Activated CD4-positive, alpha-beta T cell treated with anti-CD3 and anti-CD28 coated beads, Interleukin-2, amount 50 U/mL, for 24 hours (primary cell): ENCODE measurements at places on chromosomes 3 and 15.

- DNase-seq = no peak
These were observed 522 bp upstream of the GXYLT2 start for GRCh38 chr3:72887343-72887704.

DNA sequence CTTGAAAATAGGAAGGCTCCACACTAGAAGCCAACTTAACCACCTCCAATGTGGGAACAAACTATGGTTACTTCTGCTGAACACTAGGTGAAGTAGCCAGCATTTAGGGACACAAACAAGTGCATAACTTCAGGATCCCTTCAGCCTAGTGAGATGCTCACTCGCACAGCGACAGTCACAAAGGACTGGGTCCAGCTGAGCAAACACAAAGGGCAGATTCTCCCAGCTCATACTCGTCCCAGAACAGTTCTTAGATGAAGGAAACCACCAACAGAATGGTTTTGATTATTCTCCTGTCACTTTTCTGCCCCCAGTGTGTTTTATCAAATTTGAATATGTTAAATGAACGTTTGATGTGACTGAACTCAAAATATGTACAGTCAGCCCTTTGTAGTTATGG, 201.6 kb downstream of the KCNAB1 start:
- no peak for DNase-seq

DNA sequence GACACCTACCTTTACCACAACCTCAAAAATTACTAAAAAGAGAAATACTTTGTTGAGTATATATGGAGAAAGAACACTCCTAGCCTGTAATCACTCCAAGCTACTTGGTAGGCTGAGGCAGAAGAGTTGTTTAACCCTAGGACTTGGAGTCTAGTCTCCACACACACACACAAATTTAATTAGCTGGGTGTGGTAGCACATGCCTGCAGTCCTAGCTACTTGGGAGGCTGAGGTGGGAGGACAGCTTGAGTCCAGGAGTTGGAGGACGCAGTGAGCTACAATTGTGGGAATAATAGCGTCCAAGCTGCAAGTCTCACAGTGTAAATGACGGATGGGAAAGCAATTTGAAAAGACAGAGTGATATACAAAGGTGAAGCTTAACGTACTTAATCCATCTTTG, 50.5 kb downstream of the LDHAL6B start:
- DNase-seq = no peak

DNA sequence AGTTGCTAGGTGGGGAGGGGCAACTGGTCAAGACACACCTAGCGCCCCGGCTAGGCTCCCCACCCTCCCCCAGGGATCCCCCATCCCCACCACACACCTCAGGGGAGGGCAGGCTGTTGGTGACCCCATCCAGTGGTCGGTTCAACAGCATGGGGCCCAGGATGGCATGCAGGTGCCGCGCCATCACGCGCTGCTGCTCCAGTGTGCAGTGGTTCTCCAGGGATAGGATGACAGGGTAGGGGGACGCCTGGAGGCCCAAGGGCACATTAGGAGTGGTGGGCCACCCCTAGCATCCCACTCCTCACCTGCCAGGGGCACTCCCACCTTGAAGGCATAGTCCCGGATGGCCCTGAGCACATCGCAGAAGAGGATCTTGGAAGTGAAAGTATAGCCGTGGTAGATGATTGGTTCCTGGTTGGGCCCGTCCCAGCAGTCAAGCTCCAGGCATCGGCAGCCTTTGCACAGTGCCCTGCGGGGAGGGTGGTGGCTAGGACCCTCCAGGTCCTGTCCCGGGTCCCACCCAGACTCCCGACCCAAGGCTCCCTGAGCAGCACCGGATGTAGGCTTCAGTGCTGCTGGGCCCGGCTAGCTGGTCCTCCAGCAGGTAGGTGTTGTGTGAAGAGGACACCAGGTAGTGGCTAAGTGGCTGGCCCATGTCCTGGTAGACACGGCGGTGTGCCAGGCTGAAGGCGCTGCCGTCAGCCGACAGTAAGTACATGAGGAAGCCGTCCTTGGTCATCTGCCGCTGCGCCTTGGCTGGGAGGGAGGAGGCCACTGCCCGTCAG, 19.4 kb downstream of the VILL start:
- DNase-seq = no peak

GRCh38 chr3:160314995-160315394, 84.0 kb downstream of the IFT80 start:
- no peak for DNase-seq

- DNase-seq = no peak
These were observed 20.5 kb upstream of the MUC20 start for GRCh38 chr3:195700319-195700718.

GRCh38 chr3:143851331-143852017, 3.2 kb upstream of the SLC9A9 start:
- DNase-seq = no peak

DNA sequence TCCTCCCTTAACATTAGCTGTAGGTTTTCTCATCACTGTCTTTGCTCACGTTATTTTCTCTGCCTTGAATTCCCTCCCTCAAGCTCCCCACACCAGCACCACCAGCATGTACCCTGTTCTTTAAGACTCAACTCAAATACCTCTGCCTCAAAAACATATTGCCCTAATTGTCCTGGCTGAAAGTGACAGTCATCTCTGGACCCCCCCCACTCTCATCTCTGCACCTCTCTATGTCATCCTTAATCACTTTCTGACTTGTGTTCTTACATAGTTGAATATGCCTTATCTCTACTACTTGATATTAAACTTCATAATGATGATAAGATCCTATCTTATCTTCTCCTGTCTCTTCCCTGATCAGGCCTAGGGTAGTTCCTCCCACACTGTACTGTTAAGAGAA, 345.2 kb upstream of the TPRG1 start:
- no peak for DNase-seq

GRCh38 chr3:171266034-171266739, 194.0 kb downstream of the TNIK start:
- DNase-seq = no peak

GRCh38 chr3:72155391-72156064, 370.6 kb upstream of the PROK2 start:
- no peak for DNase-seq

GRCh38 chr15:87907676-87908446, 348.7 kb downstream of the NTRK3 start:
- DNase-seq = no peak

DNA sequence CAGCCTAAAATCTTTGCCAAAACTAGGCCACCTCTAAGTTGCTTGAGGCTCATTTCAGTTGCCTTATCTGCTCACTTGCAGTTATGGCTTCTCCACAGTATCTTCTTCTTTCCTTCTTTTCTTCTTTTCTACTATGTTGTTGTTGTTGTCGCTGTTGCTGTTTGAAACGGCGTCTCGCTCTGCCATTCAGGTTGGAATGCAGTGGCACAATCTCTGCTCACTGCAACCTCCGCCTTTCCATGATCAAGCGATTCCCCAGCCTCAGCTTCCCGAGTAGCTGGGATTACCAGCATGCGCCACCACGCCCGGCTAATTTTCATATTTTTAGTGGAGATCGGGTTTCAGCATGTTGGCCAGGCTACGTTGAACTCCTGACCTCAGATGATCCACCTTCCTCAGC, 210.8 kb upstream of the NR2F2 start:
- DNase-seq = no peak

DNA sequence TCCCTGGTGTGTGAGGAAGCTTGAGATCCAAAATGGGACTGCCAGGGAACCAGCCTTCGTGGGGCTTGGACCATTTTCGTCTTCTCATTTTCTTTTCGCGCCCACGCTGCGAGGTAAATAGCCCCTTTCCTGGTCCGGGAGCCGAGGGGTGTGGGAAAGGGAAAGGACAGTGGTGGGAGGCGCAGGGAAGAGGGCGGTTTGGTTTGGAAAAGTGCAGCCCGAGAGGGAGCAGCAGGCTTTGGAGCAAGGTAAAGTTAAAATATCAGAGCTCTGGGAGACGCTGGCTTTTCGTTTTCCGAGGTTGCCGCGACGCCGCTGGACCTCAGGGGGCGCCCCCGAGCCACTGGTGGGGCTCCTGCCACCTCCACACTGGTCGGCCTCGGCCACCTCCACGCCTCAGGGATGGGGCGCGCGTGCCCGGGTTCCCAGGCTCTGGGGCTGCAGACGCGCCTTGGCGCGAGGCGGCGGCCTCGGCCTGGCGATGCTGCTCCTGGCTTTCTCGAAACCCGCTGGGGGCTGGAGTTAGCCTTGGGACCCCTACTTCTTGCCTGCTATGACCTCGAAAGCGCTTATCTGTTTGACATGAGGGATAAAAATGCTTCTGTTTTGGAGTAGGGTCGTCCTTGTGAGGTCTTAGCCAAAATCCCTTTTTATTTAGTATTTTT, 3.2 kb downstream of the PTPRG start:
- DNase-seq = no peak

DNA sequence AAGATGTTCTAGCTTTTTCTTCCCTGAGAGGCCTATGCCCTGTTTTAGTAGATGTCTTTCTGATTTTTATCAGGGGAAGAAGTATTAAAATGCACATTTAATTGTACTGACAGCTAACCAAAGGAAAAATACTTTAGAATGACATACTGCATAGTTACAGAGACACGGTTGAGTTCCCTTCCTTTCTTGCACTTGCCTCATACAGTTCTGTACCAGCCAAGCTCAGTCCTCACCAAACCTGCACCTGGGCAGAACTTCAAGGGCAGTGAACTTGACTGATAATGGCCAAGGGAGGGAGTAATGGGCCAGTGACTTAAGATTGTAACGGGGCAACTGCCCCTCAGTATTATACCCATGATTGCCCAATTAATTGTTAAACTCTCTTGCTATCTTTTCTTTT, 34.1 kb upstream of the RASGRP1 start:
- DNase-seq = no peak

GRCh38 chr3:125357032-125357658, 18.0 kb downstream of the ZNF148 start:
- DNase-seq = peak; percentile 21

DNA sequence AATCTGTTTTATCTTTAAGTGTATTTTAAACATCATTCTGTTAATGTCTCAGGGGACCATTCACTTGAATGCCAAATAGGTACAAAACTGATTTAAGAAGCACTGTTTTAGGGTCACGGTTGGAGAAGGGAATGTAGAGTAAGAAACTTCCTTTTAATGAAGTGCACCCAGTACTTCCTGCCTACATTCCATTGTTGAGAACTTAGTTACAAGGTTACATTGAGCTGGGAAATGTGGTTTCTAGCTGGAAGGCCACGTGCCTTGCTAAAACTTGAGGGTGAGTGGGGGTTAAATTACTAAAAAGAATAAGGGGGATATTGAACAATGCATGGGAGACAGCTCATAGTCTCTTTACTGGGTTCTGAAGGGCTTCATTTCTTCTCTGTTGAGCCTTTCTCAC, 78.3 kb upstream of the TBC1D5 start:
- no peak for DNase-seq

GRCh38 chr3:16318176-16318575, 53.2 kb downstream of the OXNAD1 start:
- DNase-seq = no peak

- DNase-seq = no peak
These were observed 61.8 kb upstream of the ZNF148 start for GRCh38 chr3:125436921-125437320.

GRCh38 chr3:152225201-152225600, 43.5 kb upstream of the MBNL1 start:
- no peak for DNase-seq

- DNase-seq = no peak
These were observed 99.9 kb downstream of the LINGO1 start for GRCh38 chr15:77532846-77533245.

- no peak for DNase-seq
These were observed 15.6 kb upstream of the RAF1 start for GRCh38 chr3:12679468-12679867.
